T-helper 9 cell (primary cell): ENCODE measurements at places on chromosomes 5 and 9.

DNA sequence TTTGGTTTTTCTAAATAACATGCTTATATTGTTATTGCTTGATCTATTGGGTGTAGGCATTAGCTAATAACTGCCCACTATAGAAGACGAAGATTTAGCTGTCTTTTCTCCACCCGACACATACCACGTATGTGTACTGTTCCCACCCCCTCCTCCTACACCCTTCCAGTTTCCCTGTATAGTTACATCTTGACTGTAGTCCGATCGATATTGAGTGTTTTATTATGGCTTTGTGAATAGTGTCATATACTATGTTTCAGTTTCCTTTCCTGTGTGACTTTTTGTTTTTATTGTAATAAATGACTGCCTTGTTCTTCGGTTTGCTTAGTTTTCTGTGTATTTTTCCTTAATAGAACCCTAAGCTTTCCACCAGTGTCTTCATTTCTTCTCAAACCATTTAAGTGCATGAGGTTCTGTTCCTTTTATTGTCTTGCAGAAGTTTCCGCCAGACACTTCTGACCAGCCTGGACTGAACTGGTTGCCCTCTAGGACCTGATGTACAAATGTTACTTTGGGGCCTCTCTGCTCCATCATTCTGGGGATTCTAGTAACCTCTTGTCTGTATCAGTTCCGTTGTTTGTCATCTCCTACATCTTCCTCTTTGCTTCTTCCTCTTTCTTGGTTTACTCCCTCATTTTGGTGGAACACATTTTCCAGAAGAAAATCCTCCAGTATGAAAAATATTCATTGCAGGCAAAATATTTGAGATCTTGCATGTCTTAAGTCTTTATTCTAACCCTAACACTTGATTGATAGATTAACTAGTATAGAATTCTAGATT is 61.8 kb downstream of the PRKACG start:
- no peak for DNase-seq

- DNase-seq: no peak
These were observed 34.0 kb downstream of the B4GALT1 start for GRCh38 chr9:33133186-33133585.

DNA sequence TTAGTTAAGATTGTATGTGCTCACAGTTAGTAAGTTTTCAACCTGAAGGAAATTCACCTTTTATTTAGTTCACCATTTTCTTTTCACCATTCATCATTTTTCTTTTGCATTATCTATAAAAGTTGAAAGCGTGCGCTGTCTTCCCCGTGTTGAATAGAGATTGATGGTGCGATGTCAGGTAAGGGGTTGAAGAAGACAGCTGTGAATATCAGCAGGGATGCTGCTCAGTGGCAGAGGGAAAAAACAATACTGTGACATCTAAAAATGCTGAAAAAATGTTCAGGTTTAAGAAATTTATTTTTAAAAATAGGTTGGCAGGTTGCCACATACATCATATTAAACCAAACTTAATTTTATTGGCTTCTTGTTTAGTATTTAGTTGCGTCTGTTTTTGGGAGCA is 815.0 kb downstream of the DTWD2 start:
- no peak for DNase-seq

DNA sequence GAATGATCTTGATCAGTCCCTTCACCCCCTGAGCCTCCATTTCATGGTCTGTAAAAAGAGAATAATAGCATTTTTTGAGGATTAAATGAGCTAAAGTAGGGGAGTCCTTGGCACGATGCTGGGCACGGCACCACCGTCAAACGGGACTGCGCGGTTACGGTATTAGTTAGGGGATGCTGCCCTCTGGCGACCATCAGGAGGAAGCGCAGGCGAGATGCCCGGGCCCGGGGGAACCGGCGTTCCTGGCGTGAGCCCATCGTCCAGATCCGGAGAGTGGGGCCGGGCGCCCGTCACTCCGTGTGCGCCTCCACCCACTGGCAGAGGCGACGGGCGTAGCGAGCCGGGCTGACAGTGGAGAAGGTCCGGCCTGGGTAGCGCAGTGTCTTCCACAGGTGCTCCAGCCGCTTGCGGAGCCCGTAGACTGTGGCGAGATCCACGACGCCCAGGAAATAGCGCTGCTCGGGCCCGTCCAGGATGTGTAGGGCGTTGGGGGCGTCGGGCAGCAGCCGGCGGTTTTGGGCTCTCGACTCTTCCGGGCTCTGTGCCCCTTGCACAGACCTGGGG is 4.8 kb upstream of the ST6GALNAC4 start:
- DNase-seq: peak; percentile 78

DNA sequence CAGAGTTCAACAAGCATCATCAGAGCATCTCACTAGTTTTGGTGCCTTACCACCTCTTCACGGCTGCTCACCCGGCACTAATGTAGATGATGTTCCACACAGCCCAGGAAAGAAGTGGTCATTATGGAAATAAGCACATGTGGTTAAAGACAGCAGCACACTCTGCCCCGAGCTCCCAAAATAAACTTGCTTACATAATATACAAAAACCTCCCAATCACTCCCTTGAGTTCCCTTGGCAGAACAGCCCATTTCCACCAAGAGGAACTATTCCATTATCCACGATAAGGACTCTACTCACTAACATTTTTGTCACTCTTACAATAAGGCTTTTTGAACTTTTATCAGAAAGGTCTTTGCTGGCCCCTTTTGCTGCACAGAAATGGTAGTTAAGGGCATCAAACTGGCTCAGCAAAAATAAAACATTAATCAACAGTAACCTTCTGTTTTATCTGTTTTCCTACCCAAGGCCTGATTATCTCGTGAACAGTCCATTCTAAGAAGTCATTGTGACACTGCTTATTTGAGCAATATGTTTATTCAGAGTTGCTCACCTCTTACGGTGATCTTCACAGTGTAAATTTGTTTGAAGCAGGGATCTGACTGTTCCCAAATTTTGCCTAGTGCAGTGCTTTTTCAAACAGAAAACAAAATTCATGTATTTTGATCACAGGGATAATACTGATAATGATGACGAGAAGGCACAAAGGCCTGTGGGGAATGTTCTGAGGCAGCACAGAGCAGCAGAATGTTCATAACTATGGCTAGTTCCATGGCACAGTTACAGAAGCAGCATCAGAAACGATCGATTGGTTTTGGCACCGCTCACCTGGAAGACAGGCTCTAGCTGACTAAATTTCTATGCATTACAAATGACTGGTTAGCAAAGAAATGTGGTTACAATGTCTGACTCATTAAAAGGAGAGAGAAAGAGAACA is 399.8 kb upstream of the PIK3R1 start:
- DNase-seq: no peak

GRCh38 chr9:14250794-14251153 is 63.2 kb downstream of the NFIB start:
- no peak for DNase-seq
